ENCODE measurements at places on chromosomes 1 and 21.

GRCh38 chr1:73026114-73026513 is 743.8 kb upstream of the NEGR1 start:
- DNase-seq = no peak

GRCh38 chr1:149995927-149996326 is 14.6 kb downstream of the OTUD7B start:
- peak; percentile 47 for DNase-seq

DNA sequence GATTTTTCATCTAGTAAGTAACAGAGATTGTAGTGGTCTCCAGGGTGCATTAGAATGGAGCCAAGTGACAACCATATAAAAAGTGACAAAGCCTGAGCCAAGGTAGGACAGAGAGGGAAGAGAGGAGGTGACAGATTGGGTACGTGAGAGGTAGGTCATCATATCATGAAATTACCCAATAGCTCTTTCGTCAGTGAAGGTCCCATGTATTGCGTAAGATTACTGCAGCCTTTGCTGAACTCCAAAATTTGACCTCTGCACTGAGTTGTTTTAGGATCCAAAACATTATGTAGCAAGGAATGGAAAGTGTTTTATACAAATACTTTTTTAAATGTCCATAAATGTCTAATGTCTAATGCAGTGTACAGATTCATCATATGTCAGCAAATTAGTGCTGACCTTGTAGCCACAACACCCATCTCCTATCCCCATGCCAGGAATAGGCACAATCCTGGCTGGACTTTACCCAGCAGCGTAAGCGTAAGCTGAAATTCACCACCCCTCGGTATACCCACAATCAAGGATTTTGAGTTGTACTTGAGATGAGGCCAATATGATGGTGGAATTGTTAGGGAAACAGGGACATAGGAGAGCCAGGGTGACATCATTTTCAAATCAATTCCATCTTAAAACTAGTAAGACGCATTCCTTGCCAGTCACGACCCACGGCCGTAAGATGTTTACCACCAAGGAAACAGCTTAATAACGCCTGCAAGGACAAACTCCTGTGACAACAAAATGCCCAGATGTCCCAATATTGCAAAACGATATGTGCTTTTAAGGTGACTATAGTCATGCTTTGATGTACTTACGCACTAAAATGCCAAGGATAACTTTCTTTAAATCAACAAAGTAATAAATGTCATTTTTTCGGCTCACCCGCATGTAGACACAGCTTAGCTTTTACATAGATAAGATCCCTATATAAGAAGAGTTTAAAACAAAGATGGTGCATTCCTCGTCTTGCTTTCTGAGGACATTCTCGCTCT is 38.1 kb upstream of the GREM2 start:
- no peak for DNase-seq

GRCh38 chr1:951364-951763 is 7.7 kb downstream of the NOC2L start:
- no peak for DNase-seq

DNA sequence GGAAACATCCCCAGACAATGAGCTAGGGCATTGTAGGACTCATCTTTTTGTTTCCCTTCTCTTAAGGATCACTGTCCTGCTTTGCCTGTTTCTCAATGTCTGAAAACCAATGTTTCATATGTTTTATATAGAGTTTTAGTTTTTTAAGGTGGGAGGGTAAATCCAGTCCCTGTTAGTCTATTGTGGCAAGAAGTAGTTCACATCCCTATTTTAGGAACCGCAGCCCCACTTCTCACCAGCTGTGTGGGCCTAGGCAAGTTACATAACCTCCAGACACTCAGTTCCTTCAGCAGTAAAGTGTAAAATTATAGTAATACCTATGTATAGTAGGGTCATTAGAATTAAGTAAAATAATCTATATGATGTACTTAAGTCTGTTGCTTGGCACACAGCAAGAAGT is 105.8 kb upstream of the WLS start:
- DNase-seq = peak; percentile 81

GRCh38 chr1:116711263-116711840 is 42.9 kb upstream of the CD2 start:
- DNase-seq = no peak

DNA sequence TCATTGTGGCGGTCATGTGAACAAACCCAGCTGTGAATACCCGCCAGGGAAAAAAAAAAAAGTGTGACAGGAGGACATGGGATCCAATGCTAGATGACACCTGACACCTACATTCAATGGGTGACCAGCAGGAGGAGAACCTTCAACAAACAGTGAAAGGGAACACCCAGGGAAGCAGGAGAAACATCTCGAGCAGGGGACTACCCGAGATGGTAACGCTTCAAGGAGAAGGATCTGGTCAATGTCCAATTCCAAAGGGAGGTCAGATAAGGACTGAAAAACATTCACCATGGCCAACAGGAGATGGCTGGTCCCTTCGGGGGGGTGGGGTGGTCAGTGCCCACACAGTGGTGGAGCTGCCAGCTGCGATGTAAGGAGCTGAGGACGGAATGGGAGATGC is 46.3 kb downstream of the PTPN14 start:
- DNase-seq = no peak

DNA sequence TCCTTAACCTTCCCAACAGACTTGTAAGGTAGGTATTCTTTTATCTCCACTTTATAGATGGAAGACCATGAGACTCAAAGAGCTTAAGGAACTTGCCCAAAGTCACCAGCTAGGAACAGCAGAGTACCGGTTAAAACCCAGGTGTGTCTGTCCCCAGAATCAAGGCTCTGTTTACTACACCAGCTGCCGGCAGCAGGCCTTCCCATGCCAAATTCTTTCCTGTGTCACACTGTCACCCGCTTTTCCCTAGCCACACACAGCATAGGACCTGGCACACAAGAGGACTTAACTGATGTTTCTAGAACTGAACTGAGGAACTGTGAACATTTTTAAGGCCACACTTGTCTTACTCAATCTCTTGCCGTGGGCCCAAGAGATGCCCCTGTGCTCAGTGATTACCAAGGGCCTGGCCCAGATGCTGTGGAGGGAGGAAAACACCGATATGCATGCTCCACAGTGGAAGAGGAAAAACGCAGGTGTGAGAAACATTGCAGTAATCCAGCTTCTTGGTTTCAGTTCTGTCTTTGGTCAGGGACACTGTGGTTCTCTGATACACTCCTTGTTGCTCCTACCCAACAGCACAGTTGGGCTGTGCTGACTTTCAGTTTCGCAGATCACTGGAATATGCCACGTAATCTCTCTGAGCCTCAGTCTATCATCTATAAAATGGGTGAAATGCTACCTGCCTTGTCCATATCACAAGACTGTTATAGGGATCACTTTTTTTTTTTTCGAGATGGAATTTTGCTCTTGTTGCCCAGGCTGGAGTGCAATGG is 13.9 kb upstream of the LY9 start:
- peak; percentile 39 for DNase-seq

GRCh38 chr1:8354038-8354437 is 36.1 kb downstream of the SLC45A1 start:
- DNase-seq = no peak

GRCh38 chr1:225880636-225881035 is 1.5 kb downstream of the TMEM63A start:
- no peak for DNase-seq

- peak; percentile 85 for DNase-seq
These were observed 540 bp downstream of the ARHGEF2 start for GRCh38 chr1:155977690-155978324.

DNA sequence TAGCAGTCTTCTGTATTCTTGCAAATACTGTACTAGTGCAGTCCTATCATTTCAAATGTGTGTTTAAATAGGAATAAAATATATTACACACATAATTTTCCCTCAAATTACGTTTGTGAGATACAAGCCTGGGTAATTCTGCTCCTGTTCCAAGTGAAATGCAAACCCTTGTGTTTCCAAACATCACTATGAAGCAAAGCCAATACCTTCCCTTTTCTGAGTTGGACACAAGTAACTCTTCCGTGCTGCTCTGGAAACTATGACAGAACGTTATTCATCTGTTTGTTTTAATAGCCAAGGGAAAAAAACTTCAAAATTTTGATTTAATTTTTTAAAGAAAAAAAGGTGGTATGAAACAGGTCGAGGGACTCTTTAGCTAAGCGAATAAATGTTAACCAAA is 73.7 kb upstream of the UBE2U start:
- no peak for DNase-seq

Data from inflammatory macrophage treated with lipopolysaccharide for 1 hour (primary cell).